ENCODE measurements at places on chromosomes 1 and 21. TPM values are rescaled to one million over a fixed set of nuclear protein-coding genes. Genes with fewer than 3 reads are reported as not detected.

GRCh38 chr21:46062471-46063211 is 35.3 kb upstream of the COL6A2 start:
- no peaks in the 10 kb centered on the region for H3K27me3 ChIP-seq
- H3K36me3 ChIP-seq = no peaks in the 10 kb centered on the region
- H3K27ac ChIP-seq = peak overlapping the region; percentile 92
- no peak for DNase-seq
- no peak overlapping the region for H3K4me3 ChIP-seq
- H3K4me1 ChIP-seq = peaks cover 74% of the 10 kb centered on the region

DNA sequence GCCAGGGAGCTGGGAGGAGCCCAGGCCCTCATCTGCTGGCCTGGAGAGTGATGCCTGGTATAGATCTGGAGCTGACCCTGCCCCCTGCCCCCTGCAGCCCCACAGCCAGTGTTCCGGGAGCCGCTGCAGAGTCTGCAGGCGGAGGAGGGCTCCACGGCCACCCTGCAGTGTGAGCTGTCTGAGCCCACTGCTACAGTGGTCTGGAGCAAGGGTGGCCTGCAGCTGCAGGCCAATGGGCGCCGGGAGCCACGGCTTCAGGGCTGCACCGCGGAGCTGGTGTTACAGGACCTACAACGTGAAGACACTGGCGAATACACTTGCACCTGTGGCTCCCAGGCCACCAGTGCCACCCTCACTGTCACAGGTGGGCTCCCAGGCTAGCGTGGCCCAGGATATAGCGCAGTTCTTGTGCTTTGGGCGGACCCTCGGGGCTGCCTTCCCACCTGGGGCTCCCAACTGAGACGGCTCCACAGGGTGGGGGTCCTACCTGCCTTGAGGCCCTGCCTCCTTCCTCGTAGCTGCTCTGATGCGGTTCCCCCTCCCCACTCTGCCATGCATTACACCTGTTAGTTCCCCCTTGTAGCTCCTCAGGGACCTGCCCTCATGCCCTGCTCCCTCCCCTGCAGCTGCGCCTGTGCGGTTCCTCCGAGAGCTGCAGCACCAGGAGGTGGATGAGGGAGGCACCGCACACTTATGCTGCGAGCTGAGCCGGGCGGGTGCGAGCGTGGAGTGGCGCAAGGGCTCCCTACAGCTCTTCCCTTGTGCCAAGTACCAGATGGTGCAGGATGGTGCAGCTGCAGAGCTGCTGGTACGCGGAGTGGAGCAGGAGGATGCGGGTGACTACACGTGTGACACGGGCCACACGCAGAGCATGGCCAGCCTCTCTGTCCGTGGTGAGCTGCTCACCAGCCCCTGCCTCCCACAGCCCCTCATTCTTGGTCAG is 98.7 kb downstream of the OBSCN start:
- no peak for DNase-seq
- H3K36me3 ChIP-seq = no peaks in the 10 kb centered on the region
- no peak overlapping the region for H3K4me3 ChIP-seq
- H3K4me1 ChIP-seq = no peaks in the 10 kb centered on the region

- H3K27ac ChIP-seq = peak overlapping the region; percentile 66
- H3K36me3 ChIP-seq = no peaks in the 10 kb centered on the region
- peaks cover 80% of the 10 kb centered on the region for H3K4me1 ChIP-seq
- H3K4me3 ChIP-seq = peak overlapping the region; percentile 50
- H3K27me3 ChIP-seq = no peaks in the 10 kb centered on the region
Measured at GRCh38 chr1:27435566-27436203, 43.3 kb downstream of the GPR3 start.

PFKL gene
- 91.0 TPM for total RNA-seq

DNA sequence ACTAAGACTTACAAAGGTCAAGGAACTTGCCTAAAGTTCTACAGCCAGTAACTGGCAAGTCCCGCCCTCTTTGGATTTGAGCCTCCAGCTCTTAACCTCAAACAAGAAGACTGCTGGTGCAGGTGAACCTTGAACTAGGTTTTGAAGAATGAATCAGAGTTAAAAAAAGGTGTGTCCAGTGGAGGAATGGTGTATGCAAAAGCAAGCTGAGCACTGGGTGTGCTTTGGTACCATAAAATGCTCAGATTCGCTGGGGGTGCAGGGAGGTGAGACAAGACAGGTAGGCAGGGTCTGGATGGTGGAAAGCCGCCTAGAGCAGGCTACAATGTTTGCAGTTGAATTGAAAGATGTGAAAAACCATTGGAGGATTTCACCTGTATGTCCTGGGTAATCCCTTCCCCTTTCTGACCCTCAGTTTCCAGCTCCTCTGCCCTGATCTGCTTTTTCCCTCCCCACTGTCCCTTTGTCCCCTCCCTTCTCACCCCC is 39.8 kb downstream of the FOXD2 start:
- H3K27me3 ChIP-seq = no peaks in the 10 kb centered on the region
- H3K36me3 ChIP-seq = no peaks in the 10 kb centered on the region
- no peak overlapping the region for H3K27ac ChIP-seq
- DNase-seq = no peak

GRCh38 chr1:108961752-108962486 is 1.4 kb downstream of the CLCC1 start:
- H3K36me3 ChIP-seq = no peaks in the 10 kb centered on the region
- H3K4me1 ChIP-seq = peaks cover 10% of the 10 kb centered on the region
- no peaks in the 10 kb centered on the region for H3K27me3 ChIP-seq
- no peak for DNase-seq

DNA sequence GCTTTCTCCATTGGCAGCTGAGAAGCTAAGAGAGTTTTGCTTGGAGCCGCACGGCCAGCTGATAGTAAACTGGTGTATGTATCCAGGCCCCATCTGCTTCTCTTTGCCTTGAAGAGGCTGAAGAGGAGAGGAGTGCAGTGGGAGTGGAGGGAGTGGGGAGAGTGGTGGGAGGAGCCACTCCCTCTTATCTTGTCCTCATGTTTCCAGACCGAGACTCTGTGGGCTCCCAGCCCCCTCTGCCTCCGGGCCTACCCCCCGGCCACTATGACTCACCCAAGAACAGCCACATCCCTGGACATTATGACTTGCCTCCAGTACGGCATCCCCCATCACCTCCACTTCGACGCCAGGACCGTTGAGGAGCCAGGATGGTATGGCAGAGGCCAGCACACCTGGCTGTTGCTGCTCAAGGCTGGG is 6.0 kb upstream of the LRRC71 start:
- H3K27ac ChIP-seq = no peak overlapping the region
- H3K4me1 ChIP-seq = no peaks in the 10 kb centered on the region
- H3K27me3 ChIP-seq = no peaks in the 10 kb centered on the region
- DNase-seq = no peak

LRRC53 gene
- not detected for total RNA-seq

DNA sequence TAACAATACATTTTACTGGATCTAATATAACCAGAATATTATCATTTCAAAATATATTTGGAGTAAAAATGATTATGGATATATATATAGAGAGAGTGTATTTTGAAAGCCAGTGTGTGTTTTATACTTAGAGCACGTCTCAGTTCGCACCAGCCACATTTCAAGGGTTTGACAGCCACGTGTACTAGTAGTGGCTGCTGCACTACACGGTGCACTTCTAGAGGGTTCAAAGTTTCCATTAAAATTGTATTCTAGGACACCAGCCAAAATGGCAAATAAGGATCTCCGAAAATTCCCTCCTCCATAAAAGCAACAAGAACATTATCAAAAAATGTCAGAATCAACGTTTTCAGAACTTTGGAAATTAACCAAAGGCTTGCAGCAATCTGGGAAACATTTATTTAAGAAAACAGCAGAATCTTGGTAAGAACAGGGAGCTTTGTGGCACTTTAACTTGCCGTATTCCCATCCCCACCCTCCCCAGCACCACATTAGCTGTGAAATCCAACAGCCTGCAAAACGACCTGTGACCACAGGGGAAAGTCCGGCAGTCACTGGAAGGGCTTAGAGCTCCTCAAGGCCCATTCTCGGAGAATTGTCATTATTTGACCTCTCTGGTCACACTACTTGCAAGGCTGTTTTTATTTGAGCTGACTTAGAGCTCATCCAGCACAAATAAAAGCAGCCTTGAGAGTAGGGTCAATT is 33.5 kb upstream of the MRPS6 start:
- peaks cover 7% of the 10 kb centered on the region for H3K4me1 ChIP-seq
- H3K36me3 ChIP-seq = no peaks in the 10 kb centered on the region
- H3K27me3 ChIP-seq = no peaks in the 10 kb centered on the region

- DNase-seq = no peak
- no peaks in the 10 kb centered on the region for H3K27me3 ChIP-seq
- H3K36me3 ChIP-seq = no peaks in the 10 kb centered on the region
- H3K27ac ChIP-seq = peak overlapping the region; percentile 55
- H3K4me3 ChIP-seq = peak overlapping the region; percentile 98
- peaks cover 5% of the 10 kb centered on the region for H3K4me1 ChIP-seq
Measured at GRCh38 chr1:181104790-181105133, 16.3 kb downstream of the IER5 start.

GRCh38 chr21:14675774-14676530 is 129.8 kb upstream of the SAMSN1 start:
- H3K4me3 ChIP-seq = no peak overlapping the region
- H3K27me3 ChIP-seq = no peaks in the 10 kb centered on the region
- DNase-seq = no peak
- H3K27ac ChIP-seq = no peak overlapping the region

DNA sequence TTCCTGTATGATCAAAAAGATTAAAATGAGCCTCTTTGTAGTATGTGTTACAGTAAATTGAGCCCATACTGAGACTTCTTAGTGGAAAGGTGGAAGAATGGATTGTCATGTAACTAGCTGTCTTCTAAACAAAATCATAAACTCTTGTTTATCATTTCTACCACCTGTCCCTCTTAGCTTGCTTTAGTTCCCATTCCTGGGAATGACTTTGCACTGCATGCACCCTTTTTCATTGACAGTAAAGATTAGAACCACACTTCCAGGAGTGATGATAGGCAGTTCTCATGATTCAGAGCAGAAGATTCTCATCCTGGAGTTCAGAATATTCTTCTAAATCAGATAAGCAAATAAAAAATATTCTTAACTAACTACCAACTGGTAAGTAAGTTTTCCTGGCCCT is 28.0 kb downstream of the DENND2D start:
- H3K4me3 ChIP-seq = no peak overlapping the region
- no peaks in the 10 kb centered on the region for H3K27me3 ChIP-seq

- H3K4me1 ChIP-seq = no peaks in the 10 kb centered on the region
- H3K36me3 ChIP-seq = no peaks in the 10 kb centered on the region
- H3K27ac ChIP-seq = no peak overlapping the region
Measured at GRCh38 chr1:247437551-247438505, 20.1 kb downstream of the OR2B11 start.

DNA sequence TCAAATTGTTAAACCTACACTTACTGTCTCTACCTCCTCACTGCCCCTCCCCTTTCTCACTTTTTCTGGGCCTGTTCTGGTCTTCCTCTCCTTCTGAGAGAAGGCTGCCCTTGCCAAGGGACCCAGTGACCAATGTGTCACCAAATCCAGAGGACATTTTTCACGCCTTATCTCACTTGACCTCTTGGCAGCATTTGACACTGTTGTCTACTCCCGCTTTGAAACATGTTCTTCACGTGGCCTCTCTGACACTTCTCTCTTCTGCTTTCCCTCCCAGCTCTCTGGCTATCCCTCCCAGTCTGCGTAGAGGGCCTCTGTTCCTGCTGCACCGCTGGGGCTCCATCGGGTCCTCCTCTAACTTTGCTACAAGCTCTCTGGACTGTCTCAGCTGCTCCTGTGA is 25.3 kb downstream of the KCNQ4 start:
- peaks cover 28% of the 10 kb centered on the region for H3K4me1 ChIP-seq
- H3K4me3 ChIP-seq = no peak overlapping the region
- DNase-seq = no peak
- no peaks in the 10 kb centered on the region for H3K27me3 ChIP-seq

DNA sequence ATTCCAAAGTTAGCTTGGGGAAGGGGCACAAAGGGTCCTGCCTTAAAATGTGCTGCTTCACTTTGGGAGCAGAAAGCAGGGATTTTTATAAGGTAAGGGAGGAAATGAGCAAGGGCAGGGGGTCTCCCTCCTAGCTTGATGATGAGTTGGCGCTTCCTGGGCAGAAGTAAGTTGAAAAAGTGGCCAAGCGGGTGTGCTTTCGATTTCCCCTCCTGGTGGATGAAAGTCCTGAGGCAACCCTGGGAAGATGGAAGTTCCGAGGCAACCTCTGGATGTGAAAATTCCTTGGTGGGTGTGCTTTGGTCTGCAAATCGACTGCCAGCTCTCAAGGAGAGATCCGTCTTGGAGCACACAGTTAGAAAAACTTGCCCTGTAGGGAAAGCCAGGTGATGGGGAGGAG is 41.7 kb upstream of the CD2 start:
- no peak for DNase-seq
- H3K27ac ChIP-seq = no peak overlapping the region
- no peak overlapping the region for H3K4me3 ChIP-seq

DNA sequence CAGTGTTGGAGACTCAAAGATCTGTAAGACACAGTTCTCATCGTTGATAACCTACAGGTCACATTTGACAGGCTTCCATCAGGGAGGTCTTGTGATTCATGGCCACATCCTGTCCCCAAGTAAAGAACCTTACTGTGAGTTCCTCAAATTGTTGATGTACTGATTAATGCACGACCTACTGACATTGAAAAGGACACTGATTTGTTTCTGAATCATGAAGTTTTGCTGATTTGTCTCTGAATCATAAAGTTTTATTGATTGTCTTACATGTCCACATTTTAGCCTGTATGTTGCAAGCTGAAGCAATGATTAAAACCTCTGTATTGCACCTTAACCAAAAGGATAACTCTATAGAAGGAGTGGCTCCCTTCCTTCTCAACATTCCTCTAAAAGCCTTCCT is 476.3 kb upstream of the RUNX1 start:
- H3K36me3 ChIP-seq = no peaks in the 10 kb centered on the region
- H3K27ac ChIP-seq = no peak overlapping the region
- peaks cover 11% of the 10 kb centered on the region for H3K4me1 ChIP-seq
- DNase-seq = no peak

GRCh38 chr1:81682490-81682889 is 118.2 kb upstream of the ADGRL2 start:
- DNase-seq = no peak
- no peaks in the 10 kb centered on the region for H3K36me3 ChIP-seq
- peaks cover 20% of the 10 kb centered on the region for H3K4me1 ChIP-seq
- no peak overlapping the region for H3K4me3 ChIP-seq

- H3K36me3 ChIP-seq = no peaks in the 10 kb centered on the region
- DNase-seq = no peak
- H3K27me3 ChIP-seq = no peaks in the 10 kb centered on the region
- no peak overlapping the region for H3K27ac ChIP-seq
- H3K4me1 ChIP-seq = no peaks in the 10 kb centered on the region
- H3K4me3 ChIP-seq = no peak overlapping the region
Measured at GRCh38 chr1:61397495-61397894, 315.1 kb downstream of the NFIA start.

PTGFRN gene
- 32.7 TPM for total RNA-seq

DNA sequence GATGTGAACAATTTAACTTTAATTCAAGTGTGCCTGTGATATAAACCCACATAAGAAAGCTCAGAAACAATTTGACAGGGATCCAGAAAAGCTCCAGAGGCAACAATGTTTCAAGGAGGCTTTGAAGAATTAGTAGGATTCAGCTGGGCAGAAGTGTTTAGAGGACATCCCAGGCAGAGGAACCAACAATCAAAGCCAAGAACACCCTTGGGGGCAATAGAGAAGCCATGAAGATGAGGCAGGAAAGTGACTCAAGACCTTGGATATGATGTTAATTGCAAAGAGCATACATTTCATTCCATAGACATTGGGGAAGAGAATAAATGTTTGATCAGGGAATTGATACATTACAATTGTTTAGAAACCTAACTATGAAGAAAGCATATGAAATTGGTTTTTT is 280.3 kb downstream of the LTN1 start:
- H3K27me3 ChIP-seq = no peaks in the 10 kb centered on the region
- no peak overlapping the region for H3K4me3 ChIP-seq
- H3K4me1 ChIP-seq = no peaks in the 10 kb centered on the region
- no peaks in the 10 kb centered on the region for H3K36me3 ChIP-seq
- H3K27ac ChIP-seq = no peak overlapping the region
- DNase-seq = no peak

LYPD8 gene
- total RNA-seq = not detected
